ENCODE measurements at places on chromosomes 4 and X.

GRCh38 chr4:158571736-158572135, 50.1 kb downstream of the RXFP1 start:
- DNase-seq: no peak

GRCh38 chrX:2928583-2929434, at the start of gene ARSD:
Gene ARSD (minus strand): TSS chrX:2929339. CDS start chrX:2929275, 64 bp downstream.
- DNase-seq: no peak

DNA sequence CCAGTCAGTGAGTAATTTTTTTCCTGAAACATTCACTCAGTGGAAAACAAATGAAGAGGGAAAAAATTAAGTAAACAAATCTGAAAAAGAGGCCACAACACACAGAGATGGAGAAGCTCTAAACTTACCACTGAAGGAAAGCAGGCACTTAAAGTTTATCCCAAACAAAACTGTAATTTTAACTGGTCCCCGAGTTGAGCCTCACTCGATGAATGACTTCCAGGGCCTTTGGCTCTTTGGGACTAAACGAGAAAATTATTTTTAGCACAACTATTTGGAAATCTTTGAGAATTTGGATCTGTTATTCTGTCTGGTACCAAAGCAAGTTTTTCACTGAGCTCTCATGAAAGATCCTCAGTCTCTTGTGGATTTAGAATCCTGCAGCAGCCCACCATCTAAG, at the start of gene C1QTNF7:
TSS of gene C1QTNF7 (plus strand) at position 333 of the 400 bp plus-strand sequence. CDS start 7,711 bp downstream, outside the sequence.
- DNase-seq: no peak

DNA sequence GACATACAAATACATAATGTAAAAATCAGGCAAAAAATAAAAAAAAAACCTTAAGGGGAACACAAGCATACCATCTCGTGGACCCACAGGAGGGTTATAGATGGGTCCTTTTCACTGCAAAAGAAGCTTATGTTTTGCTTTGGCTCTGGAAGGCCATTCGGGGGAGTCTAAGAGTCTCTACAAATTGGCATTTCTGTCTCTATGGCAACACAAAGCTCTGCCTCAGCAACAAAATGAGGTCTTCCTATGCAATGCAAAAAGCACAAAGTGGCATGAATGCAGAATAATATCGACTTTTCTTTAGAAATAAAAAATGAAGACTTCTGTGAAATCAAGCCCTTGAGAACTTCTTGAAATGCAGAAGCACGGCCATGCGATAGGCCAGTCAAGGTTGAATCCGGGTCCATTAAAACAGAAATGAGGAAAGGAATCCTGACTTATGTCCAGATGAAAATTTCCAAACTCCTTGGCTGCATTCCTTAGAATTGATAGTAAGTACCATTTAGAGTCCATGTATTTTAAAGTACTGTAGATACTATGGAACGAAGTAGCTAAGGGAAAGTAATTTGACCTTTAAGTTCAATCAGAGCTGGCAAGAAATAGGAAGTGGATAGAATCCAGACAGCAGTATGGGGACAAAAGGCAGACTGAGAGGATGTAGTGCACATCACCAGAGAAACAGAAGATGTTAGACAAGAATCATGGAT, 63.7 kb upstream of the PDLIM3 start:
- no peak for DNase-seq

DNA sequence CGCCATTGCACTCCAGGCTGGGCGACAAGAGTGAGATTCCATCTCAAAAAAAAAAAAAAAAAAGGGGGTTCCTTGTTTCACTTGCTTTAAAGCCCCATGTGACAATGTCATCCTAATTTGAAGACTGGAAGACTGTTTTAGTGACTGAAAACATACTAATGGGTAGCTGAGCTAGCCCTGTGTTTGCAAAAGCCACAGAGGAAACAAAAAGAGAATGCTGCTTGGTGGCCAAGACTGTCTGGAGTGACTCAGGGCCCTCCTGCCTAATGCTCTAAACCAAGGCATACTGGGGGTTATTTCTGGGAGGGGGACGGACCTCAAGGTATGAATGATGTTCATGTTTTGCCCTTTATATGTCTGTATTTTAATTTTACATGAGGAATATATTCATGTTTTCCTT, 16.0 kb downstream of the HPSE start:
- DNase-seq: no peak

Data from WERI-Rb-1 (cell line).